NCI-H187 (cell line): ENCODE measurements at places on chromosomes 4 and X.

GRCh38 chrX:135347381-135348016, 38.2 kb downstream of the ETDC start:
- no peak for DNase-seq

- no peak for DNase-seq
Observed at GRCh38 chr4:150771382-150771781, 189.4 kb downstream of the MAB21L2 start.

DNA sequence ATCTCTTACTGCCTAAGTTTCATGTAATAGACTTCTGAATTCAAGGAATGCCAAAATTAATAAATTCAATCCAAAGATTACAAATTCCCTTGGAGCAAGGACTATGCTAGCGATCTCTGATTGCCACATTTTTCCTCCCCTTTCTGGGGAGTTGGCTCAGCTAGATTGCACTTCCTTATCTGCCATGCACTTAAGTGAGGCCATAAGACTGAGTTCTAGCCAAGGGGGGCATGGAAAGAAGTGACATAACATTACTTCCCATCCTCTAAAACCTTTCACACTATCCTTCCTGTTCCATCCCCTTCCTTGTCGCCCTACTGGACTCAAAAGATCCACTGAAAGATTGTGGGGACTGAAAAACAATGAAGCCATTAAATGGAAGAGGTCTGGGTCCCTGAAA, 53.8 kb upstream of the TXK start:
- no peak for DNase-seq

GRCh38 chr4:83231620-83232076, 53.0 kb downstream of the COQ2 start:
- DNase-seq: no peak

DNA sequence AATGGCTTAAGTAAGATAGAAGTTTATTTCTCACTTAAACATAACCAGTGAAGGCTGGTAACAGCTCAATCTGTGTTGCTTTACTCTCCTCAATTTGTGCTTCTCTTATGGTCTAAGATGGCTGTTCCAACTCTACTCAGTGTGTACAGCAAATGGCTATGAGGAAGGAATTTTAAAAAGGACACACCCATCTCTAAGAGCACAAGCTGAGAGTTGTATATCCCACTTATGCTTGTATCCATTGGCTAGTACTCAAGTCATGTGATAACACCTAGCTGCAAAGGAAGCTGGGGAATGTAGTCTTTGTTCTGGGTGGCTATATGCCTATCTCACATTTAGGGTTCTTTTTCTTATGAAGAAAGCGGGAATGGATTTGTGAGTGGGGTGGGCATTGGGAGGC, 63.3 kb downstream of the GPAT3 start:
- DNase-seq: no peak

DNA sequence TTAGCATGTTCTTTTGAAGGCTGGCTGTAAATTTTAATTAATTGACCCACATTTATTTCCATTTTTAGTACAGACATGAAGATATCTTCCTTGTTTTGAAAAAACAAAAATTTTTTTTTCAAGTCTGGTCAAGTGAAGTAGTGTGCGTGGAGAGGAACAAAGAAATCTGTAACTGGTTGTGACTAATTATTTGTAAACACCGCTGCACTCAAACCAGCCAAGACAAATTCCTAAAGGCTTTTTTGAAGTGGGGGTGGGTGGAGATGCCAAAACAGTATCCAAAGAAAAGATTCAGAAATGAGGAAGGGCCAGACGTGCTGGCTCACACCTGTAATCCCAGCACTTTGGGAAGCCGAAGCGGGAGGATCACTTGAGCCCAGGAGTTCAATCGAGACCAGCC, 88.3 kb downstream of the SHROOM2 start:
- DNase-seq: no peak

- DNase-seq: no peak
Observed at GRCh38 chr4:81625422-81626417, 154.0 kb upstream of the RASGEF1B start.

DNA sequence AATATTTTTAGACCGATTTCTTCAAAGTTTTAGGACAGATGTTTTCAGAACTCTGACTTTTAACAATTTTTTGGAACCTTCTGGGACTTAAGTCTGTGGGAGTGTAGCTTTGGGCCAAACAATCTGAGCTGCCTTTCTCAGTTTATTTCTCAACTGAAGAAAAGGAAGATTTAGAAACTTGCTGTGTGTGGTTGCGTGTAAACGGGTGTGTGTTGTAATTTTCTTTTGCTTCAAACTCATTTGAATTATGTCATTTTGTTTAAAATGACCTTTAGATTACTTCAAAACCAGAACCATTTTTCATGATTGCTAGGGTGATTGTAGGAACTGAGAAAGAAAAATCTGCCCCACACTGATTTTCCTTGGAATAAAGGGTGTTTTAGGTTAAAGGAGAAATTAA, 577.7 kb upstream of the GALNTL6 start:
- no peak for DNase-seq
